ENCODE measurements at places on chromosomes 1 and 21. TPM values are rescaled to one million over a fixed set of nuclear protein-coding genes. Genes with fewer than 3 reads are reported as not detected.

OLFML3 gene
- 0.10 TPM for total RNA-seq

AUNIP gene
- total RNA-seq: 12.3 TPM

SYPL2 gene
- total RNA-seq: not detected

CCDC190 gene
- not detected for total RNA-seq

C1orf94 gene
- not detected for total RNA-seq

IGSF9 gene
- not detected for total RNA-seq

KAZN gene
- 0.54 TPM for total RNA-seq

SLC35F3 gene
- 8.2 TPM for total RNA-seq

SLC25A33 gene
- total RNA-seq: 12.5 TPM

RGS18 gene
- total RNA-seq: not detected

PRMT2 gene
- total RNA-seq: 55.7 TPM

NCAM2 gene
- total RNA-seq: not detected

CFAP141 gene
- not detected for total RNA-seq

DNALI1 gene
- not detected for total RNA-seq

GRCh38 chr1:53484705-53485477 is 25.7 kb downstream of the DMRTB1 start:
- DNase-seq: no peak

DNA sequence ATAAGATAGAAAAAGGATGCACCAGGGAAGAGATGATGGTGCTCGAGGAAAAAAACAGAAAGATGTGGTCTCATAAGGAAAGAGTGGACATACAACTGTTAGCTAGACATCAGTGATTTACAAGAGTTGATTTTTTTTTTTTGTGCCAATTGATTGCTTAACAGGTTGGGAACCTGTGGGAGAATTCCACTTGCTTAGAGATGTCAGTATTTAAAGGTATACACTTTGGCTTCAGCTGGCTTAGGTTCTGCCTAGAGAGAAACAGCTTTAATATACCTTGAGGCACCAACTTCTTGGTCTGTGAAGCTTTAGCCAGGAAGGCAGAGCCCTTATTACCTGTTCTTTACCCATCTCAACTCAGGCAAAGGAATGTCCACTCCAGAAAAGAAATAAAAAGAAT is 303.8 kb downstream of the PAPPA2 start:
- DNase-seq: no peak

DNA sequence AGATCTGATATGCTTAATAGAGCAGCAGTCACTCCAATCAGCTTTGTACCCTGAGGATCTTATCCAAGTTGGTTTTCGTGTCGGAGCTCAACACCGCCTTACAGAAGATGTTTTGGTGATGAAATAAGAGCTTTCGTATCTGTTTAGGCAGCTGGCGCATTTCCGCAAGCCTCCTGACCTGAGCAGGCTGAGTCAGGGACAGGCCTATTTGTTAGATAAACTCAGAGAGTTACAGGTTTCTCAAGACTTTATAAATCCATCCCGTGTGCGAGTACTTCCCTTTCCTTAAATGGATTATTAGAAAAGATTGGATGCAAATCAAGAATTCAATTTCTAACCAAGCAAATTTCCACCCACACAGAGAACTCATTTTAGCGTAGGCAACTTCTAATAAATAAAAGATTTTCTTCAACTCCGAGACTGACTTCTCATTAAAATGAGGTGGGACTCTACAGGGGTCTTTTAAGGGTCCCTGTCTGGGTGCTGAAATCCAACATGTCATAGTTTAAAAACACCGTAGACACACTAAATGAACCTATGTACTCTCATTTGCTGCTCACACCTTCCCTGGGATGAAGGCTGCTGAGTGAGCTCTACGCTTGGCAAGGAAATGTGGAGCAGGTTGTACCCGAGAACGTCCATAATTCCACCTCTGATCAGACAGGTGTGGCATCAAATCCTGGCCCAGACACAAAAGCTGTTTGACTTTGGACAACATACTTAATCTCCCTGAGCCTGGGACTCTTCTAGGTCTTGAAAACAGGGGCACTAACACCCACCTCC is 106.9 kb upstream of the F3 start:
- no peak for DNase-seq

DNA sequence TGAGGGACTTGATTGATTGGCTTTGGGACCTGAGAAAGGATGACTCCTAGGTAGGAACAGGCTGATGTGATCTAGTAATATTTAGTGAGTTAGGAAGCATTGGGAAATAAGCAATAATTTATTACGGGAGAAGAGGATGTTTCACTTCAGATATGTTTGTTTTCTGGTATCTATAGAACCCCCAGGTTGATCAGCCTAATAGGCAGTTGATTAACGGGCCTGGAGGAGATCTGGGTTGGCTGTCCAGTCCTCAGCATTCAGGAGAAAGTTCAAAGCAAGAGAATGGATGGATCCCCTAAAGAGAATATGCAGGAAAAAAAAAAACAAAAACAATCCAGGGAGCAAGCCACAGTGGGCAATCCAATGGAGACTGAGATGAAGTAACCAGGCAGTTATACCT is 48.2 kb upstream of the AKT3 start:
- no peak for DNase-seq

DNA sequence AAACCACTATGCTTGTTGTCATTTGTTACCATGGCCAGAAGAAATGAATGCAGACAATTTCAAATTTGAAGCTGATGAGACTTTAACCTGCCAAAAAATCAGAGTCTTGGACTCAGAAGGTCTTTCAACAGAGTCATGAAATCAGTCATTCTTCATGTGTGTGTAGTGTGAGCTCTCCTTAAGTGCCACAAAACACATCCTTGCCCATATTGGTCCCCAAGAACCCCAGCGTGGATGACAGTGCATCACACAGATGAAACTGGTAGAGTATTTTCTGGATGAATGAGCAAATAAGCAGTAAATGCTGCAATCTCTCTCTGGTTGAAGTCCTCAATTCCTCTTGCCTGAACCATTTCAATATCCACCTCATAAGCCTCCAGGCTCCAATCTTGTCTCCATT is 28.7 kb upstream of the ETS2 start:
- no peak for DNase-seq

DNA sequence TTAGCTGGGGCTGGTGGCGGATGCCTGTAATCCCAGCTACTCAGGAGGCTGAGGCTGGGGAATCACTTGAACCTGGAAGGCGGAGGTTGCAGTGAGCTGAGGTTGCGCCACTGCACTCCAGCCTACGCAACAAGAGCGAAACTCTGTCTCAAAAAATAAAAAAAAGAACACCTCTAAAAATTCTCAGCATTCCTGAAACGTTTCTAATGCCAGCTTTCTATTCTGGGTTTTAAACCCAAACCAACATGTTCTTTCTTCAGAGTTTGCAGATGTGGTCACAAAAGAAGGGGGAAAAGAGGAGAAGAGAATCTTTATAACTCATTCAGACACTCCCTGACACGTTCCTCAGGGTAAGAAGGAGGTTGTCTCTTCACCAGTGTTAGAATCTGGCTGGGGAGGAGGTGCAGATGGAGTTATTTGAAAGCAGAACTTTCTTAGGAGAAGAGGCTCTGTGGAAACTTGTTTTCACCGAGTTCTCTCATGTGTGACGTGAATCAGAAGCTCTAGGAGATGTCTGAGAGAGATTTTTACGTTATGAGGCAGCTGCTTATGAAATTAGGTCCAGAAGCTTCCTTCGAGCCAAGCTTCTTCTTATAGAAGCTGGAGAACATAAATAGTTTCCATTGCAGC is 17.8 kb upstream of the CNR2 start:
- DNase-seq: no peak

DNA sequence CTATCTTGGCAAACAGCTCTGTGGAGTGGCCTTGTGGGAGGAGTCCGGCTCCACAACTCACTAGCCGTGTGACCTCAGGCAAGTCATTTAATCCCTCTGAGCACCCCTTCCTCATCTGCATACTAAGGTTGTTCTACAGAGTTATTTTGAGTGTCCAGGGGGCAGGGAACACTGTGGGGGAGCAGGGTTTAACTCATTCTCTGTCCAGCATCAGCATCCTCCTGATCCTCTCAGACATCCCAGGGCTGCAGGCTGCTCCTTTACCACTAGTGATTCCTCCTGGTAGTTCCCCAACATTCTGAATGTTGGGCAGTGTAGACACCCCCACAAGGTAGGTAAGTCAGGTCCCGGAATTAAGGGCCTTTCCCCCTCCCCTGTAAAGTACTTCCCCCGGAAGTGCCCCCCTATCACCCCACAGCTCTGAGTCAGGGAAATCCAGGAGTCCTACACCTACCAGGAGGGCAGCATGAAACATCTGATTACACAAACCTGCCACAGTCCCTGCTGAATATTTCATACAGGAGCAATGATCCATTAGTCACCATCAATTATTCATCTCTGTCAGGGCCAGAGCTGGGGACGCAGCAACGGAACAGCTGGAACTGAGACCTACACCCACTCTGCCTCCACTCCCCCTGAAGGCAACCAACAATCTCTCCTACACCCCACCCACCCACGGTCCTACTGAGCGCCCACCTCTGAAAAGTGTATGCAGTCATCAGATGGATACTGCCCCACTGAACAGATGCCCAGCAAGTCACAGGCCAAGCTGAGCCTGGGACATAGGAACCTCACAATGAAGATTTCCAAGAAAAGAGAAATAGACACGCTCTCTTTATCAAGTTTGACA is 20.5 kb downstream of the SYT2 start:
- no peak for DNase-seq

DNA sequence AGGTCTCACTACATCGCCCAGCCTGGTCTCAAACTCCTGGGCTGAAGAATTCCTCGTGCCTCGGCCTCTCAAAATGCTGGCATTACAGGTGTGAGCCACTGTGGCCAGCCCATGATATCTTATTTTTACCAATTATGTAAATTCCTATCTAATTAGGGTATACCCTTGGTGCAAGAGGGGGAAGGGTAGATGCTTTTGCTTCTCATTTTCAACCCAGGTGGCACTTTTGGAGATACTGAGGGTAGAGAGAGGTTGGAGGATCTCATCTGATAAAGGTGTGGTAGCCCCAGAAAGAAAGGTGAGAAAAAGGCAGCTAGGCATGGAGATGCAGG is 17.4 kb downstream of the ENSA start:
- DNase-seq: no peak

- DNase-seq: no peak
These were observed 57.8 kb downstream of the EPB41 start for GRCh38 chr1:28971980-28972771.

DNA sequence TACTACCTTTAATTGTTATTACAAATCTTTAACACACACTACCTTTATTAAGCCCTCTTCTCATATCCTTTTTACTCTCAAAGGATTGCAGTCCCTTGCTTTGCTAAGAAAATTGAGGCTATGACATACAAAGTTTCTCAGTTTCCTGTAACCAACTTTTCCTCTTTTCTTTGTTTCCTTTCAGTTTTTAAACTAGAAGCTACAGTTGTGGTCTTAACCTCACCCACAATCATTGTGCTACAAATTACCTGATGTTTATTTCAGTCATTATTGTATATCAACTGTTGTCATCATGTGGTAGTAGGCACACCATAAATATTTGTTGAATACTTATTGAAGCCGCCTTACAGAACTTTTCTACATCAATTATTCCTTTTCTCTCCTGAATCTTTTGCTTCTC is 51.8 kb downstream of the SLAMF6 start:
- no peak for DNase-seq

- peak; percentile 51 for DNase-seq
These were observed 40.4 kb upstream of the EIF4G3 start for GRCh38 chr1:21216835-21217811.

GRCh38 chr1:63368131-63368530 is 704 bp downstream of the ALG6 start:
- no peak for DNase-seq

Data from activated T-helper 1 cell treated with anti-CD3 and anti-CD28 coated beads, Interleukin-12 subunit alpha, Interleukin-12 subunit beta, Interleukin-2, Interleukin-4 antibody, amounts not matched to agents 30 ng/mL and 10 ng/mL and 1 ng/mL, durations not matched to agents 14 hours and 24 hours and 36 hours (primary cell).